Activated naive CD8-positive, alpha-beta T cell treated with anti-CD3 and anti-CD28 coated beads for 36 hours (primary cell): ENCODE measurements at places on chromosomes 4 and X.

DNA sequence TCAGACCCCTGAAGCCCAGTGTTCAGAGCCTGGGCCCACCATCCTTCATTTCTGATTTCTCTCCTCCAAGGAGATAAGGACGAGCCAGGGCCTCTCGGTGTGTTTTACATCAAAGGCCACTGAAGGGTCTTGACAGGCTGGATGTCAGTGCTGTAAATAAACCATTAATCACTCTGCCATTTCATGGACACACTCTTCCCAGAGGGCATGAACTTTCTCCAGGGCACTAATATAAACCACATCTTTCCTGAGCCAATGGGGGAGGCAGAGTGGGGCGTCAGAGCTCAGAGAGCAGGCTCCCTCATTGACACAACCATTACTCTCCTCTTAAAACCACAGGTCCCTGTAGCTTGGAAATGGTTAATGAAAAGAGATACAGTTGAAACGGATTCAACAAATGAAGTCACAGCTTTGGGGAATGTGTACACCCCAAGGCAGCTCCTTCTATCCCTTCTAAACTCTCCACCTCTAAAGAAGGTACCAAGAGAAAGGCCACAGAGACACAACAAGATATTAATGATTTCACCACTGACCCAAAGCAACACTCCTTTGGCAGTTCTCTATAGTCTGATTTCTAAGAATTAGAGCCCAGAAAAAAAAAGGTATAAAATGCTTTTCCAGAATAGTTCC lies 200.6 kb downstream of the CHIC2 start:
- no peak for DNase-seq

- DNase-seq = peak; percentile 69
Measured at GRCh38 chrX:12946838-12947544, 27.9 kb upstream of the TMSB4X start.

DNA sequence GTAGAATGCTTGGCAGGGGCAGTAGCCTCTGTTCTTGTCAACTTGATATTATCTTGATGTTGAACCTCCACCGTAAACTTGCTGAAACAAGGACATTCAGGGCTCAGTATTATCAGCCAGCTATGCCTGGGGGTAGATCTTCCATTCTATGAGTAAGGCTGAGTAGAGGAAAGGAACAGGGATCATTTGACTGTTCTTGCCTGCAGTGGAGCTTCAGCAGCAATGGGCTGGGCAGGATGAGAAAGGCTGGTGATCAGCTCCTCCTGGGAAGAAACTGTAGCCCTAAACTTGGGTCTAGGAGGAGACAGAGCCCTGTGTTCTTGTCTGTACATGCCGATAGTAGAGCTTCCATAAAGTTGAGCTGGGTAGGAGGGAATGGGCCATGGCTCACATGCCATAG lies 127.2 kb downstream of the CCSER1 start:
- DNase-seq = no peak

- no peak for DNase-seq
Measured at GRCh38 chrX:21728276-21728968, 29.5 kb downstream of the SMPX start.

DNA sequence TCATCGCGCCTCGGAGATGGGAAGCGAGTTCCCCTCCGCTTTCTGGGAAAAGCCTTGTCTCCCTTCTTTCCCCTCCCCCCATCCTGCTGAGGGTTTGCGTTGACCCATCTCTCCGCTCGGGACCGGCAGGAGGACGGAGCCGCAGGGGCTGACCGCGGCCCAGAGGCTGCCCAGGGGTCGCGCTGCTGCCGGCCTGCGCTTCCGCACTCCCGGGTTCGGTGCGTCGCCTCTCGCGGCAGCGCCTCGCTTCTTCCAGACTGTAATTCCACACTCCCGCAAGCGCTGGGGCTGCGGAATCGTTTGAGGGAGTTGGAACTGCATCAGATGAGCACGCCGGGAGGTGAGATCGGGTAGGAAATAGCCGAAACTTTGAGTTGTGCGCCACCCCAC lies 88.3 kb downstream of the BCOR start:
- peak; percentile 17 for DNase-seq

- DNase-seq = no peak
Measured at GRCh38 chrX:3963980-3964379, 250.5 kb upstream of the PRKX start.

DNA sequence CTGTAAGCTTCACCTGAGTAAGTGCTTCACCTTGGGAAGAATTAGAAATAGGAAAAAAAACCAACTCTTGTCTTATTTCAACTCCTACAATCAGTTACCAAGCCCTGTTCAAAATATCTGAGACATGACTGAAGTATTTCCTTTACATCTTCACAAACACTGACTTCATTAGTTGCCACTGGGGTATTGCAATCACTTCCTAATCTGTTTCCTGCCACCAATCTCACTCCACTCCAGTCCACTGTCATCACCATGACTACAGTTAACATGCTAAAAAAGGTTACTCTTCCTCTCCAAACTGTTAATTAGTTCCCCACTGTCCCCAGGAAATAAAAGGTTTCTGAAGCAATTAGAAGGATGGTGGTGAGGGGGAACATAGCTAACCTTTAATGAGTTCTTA lies 3.3 kb upstream of the SUPT20HL1 start:
- no peak for DNase-seq

DNA sequence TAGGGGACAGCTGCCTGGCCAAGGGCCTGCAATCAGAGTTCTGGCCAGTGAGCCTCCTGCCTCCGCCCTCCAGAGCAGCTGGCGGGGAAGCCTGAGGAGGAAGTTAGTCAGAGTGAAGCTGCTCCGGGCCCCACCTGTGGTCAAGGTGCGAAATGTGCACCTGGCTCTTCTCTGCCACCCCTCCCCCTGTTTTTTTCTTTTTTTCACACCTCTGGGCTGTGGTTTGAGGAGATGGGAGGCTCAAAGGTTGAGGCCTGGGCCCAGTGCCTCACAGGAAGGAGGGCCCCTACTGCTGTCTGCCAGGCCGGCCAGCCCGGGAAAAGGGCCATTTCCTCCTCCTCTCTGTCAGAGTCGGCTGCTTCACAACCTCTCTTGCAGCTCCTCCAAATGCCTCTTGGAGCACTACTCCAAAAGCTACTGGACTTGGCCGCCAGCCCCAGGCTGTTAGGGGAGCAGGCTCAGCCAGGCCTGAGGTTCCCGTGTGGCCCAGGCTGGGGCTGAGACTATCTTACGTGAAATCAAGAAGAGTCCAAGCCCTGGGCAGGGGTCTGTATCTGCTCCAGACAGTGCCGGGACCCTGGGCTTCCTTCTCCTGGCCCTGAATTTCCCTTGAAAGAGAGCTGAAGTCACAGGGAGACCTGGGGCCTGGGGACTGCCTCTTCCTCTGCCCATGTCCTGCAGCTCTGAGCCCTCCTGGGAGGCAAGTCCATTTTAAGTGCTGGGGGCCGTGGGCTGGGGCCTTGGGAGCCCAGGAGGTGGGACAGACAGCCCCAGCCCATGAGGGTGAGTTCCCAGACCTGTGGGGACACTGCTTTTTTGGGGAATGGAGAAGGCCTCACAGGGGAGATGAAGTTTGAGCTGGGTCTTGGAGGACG lies 4.5 kb upstream of the CXCR3 start:
- peak; percentile 81 for DNase-seq

DNA sequence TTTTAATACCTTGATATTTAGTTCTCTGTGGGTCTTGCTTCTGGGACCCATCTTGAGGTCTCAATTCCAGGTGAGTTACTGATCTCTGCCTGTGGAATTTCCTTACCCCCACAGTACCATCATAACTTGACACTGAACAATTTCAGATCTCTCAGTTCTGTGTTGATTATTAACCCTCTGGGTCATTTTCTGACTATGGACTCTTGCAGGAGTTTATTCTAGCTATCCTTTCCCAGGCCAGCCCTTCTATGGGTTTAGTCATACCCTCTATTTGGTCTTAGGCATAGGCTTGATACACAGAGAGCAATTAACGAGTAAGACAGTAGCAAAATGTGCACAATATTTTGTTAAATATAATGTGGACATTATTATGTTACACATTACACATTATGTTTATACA lies 3.7 kb upstream of the SPARCL1 start:
- no peak for DNase-seq

DNA sequence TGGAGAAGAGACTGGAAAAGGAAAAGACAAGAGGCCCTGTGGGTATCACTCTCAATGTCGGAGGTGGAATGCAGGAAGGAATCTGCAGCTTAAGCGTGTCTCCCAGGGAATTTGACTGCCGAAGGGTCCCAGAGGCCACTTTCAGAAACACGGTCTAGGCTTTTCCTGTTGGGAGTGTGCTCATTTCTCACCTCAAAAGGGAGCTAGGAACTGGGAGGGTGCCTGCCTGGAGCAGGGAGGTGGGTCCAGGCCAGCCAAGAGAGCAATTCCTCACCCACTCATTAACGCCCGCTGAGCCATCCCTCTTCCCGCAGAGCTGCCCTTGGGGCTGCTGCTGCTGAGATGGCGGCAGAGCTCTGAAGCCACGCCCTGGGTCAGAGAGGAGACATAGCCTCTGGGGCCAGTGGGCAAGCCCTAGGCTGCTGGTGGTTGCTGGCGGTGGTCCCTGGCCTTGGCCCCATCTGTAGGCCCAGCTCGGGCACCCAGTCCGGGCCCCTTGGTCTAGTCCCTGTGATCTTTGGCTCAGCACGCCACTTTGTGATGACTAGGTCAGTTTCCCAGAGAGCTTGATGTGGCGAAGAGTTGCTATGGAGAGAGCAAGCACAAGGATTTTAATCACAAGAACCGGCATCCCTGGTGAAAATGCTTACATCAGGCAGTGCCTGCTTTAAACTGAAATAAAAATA lies 4.1 kb downstream of the ZNF185 start:
- DNase-seq = no peak

- no peak for DNase-seq
Measured at GRCh38 chr4:41646862-41647261, 101.7 kb downstream of the PHOX2B start.

- DNase-seq = no peak
Measured at GRCh38 chr4:21512353-21512752, 436.2 kb downstream of the KCNIP4 start.

- no peak for DNase-seq
Measured at GRCh38 chr4:117383468-117383867, 298.1 kb upstream of the TRAM1L1 start.

GRCh38 chr4:173498023-173498422 lies 32.0 kb downstream of the HAND2 start:
- DNase-seq = no peak

- no peak for DNase-seq
Measured at GRCh38 chrX:88416002-88416401, 331.0 kb upstream of the CPXCR1 start.

- DNase-seq = no peak
Measured at GRCh38 chr4:38865445-38865844, 2.2 kb upstream of the FAM114A1 start.

GRCh38 chr4:185286571-185286970 lies 77.2 kb downstream of the SNX25 start:
- no peak for DNase-seq

DNA sequence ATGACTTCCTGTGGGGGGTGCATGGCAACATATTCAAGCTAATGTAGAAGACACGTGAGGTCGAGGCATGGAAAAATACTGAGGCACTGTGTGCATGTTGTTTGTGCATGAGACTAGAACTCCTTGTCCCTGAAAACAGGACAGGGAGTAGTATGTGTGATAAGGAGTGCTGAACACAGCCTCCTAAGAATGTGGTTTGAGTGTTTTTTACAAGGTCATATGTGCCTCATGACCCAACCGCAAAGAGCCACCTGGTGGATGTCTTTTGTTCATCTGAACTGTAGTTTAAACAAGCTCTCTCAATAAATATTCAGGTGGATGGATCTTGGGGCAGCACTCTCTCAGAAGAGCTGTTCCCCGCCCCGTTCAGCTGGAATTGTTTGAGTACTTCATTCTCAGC lies 226.6 kb downstream of the NLGN4X start:
- no peak for DNase-seq

DNA sequence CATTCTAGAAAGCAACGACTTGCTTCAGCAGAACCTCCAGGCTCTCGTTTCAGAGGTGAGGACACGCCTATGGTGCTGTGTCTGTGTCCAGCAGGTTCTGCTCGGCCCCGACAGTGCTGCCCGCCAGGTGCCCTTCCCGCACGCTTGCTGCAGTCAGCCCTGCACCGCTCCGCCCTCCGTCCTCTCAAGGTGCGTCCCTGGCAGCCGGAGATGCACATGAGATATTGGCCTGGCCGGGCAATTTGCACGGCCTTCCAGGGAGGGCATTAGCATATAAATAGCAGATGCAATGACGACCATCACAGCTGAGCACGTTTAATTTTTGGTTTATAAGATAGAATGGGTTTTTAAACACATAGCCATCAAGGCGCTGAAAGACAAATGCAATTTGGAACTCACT lies 14.4 kb downstream of the UVSSA start:
- DNase-seq = no peak

DNA sequence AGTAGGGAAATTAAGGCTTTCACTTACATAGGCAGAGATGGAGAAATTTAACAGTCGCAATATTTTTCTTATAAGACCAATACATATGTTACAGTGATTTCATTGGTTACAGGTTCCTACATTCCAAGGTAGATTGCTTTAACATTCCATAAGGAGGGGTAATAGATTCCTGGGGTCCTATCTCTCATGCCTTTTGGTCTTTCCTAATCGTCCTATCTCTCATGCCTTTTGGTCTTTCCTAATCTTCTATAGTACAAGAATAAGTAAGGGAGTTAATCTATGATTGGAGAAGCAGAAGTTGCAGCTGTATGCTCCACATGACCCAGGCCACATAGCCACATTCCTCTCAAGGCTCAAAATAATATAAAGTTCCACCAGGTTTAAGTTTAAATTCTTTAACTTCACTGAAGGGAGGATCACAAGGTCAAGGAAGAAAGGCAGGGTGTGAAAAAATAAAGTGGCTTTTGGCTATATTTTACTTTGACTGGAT lies 285.0 kb upstream of the BOD1L1 start:
- no peak for DNase-seq

DNA sequence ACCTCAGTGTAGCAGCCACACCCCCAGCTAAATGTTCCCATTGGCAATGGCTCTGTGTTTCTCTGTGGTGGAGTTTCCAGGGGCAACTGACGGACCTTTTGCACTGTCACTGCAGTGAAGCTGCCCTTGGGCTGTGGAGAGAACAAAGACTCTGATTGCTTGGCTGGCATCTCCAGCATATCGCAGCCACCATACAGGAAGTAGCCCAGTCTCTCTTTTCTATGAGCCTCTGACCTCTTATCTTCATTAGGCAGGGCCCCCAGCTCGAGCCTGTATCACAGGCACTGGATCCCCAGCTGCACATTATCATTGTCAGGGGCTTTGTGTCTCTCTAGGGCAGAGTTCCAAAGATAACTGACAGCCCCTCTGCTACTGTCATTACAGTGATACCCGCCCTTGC lies 483.5 kb downstream of the ARAP2 start:
- DNase-seq = no peak

GRCh38 chr4:53306729-53307128 lies 59.1 kb downstream of the SCFD2 start:
- DNase-seq = no peak

- DNase-seq = no peak
Measured at GRCh38 chr4:138689187-138689586, 326.4 kb upstream of the NOCT start.

- DNase-seq = no peak
Measured at GRCh38 chr4:16858275-16858752, 40.1 kb downstream of the LDB2 start.

- no peak for DNase-seq
Measured at GRCh38 chr4:125461676-125462363, 147.1 kb downstream of the FAT4 start.

GRCh38 chrX:132775263-132775823 lies 183.1 kb downstream of the HS6ST2 start:
- no peak for DNase-seq
